ENCODE measurements at places on chromosomes 7 and 10. TPM values are rescaled to one million over a fixed set of nuclear protein-coding genes. Genes with fewer than 3 reads are reported as not detected.

DNA sequence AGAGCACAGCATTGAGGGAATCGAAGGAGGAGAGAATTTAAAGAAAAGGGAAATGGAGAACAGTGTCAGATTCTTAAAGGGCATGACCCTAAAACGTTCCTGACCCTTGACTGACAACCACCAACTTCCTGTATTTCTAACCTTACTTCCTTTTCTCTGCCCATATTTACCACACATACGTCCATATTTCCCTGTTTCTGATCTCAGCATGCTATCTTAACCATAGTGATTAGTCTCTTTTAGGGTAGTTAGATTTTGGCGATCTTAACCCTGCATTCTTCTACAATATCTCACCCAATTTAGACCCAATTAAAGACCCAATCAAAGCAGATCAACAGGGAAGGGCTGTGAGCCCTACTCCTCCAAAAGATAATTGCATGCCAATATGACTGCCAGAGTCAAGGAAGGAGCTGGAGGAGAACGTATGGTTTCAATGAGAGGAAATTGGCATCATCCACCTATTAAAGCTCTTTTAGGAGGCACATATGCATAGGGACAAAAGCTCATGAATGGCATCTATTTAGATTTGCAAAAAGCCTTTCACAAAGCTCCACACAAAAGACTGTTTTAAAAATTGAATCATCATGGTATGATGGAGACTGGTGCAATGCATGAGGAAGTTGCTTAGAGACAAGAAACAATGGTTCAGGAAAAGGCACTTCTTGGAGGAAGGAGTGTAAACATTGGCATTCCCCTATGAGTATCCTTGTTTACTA lies 49.0 kb upstream of the ARHGAP12 start:
- DNase-seq: no peak

DNA sequence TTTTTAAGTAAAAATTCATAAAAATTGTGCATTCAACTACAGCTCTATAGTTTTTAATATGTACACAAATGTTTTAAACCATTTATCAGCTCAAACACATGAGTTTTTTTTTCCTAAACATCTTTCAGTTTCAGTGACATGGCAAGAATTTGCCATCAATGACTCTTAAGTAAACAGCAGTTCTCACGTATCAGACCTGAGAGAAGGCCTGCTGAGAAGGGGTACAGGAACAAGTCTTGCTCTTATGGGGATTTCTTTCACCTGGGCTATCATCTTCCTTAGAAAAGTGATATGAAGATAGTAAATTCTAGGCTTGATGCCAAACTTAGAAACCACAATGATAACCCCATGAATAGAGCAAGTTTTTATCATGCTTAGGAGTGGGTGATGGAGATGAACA lies 467.8 kb downstream of the ARL4A start:
- DNase-seq: no peak

DNA sequence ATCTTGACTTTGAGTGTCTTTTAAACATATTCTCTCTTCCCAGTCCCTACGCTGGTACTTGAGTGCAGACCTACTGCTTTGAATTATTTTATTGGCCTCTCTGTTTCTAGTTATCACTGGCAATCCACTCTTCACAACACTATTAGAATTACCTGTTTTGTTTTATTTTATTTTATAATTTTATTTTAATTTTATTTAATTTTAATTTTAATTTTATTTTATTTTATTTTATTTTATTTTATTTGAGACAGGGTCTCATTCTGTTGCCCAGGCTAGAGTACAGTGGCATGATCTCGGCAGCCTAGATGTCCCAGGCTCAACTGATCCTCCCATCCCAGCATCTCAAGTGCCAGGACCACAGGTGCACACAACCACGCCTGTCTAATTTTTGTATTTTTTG lies 6.8 kb downstream of the STK17A start:
- DNase-seq: no peak

- no peak for DNase-seq
Measured at GRCh38 chr7:27148031-27148755, 619 bp upstream of the HOXA6 start.

DNA sequence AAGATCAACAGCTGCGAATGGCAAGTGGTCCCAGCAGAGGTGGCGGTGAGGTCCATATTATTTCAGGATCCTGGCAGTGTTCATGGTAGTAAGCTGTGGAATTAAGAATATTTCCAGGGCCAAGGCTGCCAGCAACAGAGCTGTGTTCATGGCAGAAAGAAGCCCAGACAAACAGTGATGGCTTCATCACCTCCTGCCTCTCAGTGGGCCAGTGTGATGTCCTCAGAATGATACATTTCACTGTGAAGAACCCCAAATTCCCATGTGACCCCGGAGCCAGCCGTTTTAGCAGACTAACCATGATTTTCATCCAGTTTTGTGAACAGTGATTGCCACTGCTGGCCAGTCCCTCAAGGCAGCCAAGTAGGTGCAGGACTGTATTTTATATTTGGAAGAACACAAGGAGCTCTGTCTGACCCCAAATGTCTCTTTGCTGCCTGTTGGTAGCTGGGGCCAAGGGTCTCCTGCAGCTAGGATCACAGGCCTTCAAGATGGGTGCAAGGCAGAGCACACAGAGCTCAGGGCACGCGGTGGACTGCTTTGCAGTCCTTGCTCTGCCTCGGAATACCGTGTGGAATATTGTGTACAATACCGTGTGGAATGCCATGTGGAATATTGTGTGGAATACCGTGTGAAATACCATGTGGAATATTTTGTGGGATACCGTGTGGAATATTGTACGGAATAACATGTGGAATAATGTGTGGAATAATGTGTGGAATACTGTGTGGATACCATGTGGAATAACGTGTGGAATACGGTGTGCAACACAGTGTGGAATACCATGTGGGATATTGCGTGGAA lies 132.3 kb upstream of the CHST15 start:
- no peak for DNase-seq

DNA sequence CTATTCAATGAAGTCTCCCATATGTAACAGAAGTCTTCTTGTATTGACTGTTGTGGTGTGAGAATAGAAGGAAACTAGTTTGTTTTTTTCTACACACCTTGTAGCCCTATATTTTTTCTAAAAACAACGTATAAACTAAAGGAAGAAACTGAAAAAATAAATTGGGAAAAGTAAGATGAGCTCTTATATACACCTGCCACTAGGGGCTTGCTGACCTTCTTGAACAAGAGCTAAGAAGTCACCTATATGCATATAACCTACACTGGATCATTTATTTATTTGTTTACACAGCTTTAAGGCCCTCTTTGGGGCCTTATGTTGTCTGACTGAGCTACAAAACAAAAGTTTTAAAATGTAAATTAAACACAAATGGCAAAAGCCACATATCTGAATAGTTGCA lies 383.0 kb downstream of the HPSE2 start:
- DNase-seq: no peak

DNA sequence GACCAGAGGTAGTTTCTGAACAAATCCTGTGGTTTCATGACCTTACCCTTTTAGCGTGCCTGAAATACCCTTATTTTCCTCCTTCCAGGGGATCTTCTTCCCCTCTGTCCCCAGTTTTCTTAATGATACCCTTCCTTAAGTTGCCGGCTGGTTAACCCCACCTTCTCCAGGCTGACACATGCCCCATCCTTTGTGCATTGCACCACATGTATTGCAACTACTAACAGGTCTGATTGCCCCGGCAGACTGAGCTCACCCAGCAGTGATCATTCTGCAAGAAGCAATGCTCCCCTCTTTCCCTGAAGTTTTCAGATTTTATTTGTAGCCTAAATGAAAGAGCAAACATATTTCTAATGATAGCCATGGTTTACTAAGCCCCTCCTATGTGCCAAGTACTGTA lies 108.2 kb downstream of the HIP1 start:
- no peak for DNase-seq

GRCh38 chr7:38451840-38452239 lies 178.4 kb upstream of the TARP start:
- no peak for DNase-seq

DNA sequence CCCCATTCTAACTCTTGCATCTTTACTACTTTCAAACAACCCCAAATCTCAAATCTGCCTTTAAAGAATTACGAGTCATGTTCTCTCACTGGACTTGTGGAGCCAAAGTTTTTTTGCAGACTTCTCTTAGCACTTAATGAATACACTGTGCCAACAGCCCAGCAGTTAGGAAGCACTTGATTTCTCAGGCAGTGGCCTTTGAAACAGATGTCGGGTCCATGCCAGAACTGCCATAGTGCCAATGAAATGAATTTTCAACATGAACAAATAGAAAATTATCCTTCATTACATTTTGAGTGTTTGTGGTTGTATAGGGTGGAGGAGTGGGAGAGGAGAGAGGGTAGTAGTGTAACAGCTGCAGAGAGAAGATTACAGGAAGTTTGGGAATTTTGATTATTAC lies 5.9 kb downstream of the BORCS7 start:
- no peak for DNase-seq

DNA sequence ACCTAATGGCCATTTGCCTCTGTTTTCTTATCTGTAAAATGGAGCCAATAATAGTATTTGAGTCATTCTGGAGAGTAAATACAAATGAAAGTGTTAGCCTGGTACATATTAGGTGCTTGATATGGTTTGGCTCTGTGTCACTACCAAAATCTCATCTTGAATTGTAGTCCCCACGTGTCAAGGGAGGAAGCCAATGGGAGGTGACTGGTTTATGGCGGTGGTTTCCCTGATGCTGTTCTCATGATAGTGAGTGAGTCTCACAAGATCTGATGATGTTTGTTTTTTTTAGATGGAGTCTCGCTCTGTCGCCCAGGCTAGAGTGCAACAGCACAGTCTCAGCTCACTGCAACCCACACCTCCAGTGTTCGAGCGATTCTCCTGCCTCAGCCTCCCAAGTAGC lies 194.0 kb upstream of the SEMA3E start:
- DNase-seq: no peak

GRCh38 chr7:134632937-134633540 lies 13.6 kb upstream of the BPGM start:
- no peak for DNase-seq

- no peak for DNase-seq
Measured at GRCh38 chr7:64916-65341, 127.4 kb upstream of the FAM20C start.

DNA sequence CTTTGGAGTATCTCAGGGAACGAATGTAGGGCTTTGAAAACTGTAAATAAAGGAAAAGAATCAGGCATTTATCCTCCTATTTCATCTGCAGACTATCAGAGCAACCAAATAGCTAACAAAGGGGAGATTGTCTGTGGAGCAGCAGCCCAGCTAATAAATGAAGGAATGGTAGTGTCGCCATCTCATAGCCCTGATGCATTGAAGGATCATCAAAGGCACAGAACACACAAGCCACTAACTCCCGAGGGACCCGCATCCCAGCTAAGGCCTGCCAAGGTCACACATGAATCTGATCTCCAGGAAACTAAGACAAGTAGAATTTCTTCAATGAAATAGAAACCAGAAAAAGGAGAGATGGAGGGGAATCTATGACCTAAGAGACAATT lies 38.2 kb downstream of the CALML5 start:
- no peak for DNase-seq

DNA sequence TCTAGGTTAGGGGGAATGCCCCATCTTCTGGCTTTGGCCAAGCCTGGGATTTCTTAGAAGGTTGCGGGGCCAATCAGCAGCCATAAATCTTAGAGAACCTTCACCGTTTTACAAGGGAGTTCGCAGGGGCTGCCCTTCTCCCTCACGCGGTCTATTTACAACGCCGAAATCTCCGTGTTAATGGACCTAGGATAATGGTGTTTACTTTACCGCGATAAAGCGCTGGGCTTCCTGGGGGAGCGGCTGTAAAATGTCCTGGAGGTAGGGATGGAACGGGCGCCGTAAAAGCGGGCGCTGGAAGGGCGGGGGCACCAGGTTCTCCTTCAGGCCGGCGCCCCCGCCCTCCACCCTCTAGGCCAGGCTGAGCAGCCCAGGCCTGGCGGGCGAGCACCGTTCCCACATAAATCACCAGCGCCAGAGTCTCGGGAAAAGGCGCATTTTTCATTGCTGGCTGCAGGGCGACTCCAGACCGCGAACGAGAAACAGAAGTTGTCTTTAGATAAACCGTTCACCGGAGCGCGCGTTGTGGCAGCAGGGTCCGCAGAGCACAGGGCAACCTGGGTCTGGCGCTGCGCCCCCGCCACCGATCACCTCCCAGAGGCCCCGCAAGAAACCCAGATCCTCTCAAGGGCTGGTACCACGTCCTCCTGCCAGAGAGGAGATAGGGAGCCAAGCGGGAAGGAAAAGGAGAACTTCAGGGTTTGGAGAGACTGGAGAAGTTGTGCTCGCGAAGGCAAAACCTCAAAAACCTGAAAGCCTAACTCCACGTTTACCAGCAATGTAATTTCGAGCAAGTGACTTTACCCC lies 12.5 kb upstream of the NKX2-3 start:
- no peak for DNase-seq

DNA sequence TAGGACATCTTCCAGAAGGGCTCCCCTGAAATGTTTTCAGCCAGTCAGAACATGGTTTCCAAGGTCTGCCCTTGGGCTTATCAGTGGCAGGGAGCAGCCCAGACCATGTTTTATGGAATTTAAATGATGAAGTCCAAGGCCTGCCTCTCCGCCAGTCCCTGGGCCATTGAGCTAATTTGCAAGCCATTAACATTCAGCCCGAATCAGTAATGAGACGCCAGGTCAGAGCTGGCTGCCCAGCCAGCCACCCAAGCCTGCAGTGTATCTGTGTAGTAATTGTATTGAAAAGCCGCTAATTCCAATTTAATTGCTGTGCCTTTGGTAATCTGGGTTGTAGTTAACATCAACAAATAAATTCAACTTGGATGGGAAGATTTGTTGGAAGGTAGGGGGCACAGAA lies 131.4 kb downstream of the PAXIP1 start:
- DNase-seq: no peak

DNA sequence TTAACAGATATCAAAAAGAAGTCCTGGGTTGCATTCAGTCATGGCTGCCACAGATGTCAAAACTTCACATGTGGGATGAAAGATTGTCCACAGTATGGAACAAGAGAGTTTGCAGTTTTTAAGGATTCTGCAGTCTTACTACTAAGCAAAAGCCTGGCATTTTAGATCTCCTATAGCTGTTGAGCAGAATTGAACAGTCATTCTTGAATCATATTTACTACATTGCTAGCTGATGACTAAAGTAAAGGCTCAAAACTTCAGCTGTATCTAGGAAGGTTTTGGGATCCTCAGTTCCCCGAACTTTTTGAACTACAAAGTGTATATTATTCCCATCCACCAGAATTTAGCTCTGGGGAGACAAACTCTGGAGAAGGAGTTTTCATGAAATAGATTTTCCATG lies 31.0 kb downstream of the BET1 start:
- no peak for DNase-seq

The DCLRE1C gene
- 6.0 TPM for polyA plus RNA-seq

The CAMK2B gene
- 0.05 TPM for polyA plus RNA-seq

The MAGI2 gene
- polyA plus RNA-seq: 1.2 TPM

The EPO gene
- not detected for polyA plus RNA-seq

The ADRA2A gene
- 0.25 TPM for polyA plus RNA-seq

The AMPH gene
- polyA plus RNA-seq: 1.6 TPM

The KEL gene
- polyA plus RNA-seq: 0.31 TPM

The MMD2 gene
- not detected for polyA plus RNA-seq

The SAMD9 gene
- polyA plus RNA-seq: 6.8 TPM

The SLC18A3 gene
- not detected for polyA plus RNA-seq

The GRID1 gene
- polyA plus RNA-seq: 0.20 TPM

The PALD1 gene
- 0.10 TPM for polyA plus RNA-seq

Measured in BJ (cell line).